ENCODE measurements at places on chromosomes 2 and 18.
A peak's percentile ranks its signal among the peaks of the same experiment; 100 is the strongest.

GRCh38 chr18:41561961-41562360 is 393.1 kb upstream of the PIK3C3 start:
- no peak overlapping the region for H3K4me3 ChIP-seq
- no peak for DNase-seq
- H3K27ac ChIP-seq = no peak overlapping the region
- no peaks in the 10 kb centered on the region for H3K36me3 ChIP-seq

DNA sequence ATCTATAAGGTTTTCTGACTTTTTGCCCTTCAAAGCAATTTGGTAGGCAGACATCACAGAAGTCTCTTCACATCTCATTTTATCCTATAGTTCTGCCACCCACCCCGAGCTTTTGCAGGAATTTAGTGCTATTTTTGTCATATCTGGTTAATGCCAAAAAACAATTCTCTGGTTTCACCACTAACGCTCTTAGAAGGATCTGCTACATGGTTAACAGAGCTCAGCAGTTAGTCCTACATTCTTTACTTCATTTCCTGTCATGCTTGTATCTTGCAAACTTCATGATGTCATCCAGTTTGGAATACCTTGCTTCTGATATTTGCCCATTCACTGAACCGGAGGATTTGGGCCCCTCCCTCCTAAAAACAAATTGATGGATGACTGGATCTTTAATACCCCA is 116.8 kb upstream of the SERPINE2 start:
- no peaks in the 10 kb centered on the region for H3K27me3 ChIP-seq
- no peaks in the 10 kb centered on the region for H3K36me3 ChIP-seq
- no peak overlapping the region for H3K4me3 ChIP-seq
- no peak overlapping the region for H3K27ac ChIP-seq
- no peaks in the 10 kb centered on the region for H3K4me1 ChIP-seq

- H3K27me3 ChIP-seq = no peaks in the 10 kb centered on the region
- H3K4me1 ChIP-seq = no peaks in the 10 kb centered on the region
- no peak for DNase-seq
- H3K36me3 ChIP-seq = no peaks in the 10 kb centered on the region
- H3K27ac ChIP-seq = no peak overlapping the region
Observed at GRCh38 chr2:102159295-102159694, 16.7 kb downstream of the IL1R1 start.

GRCh38 chr18:22399949-22400348 is 17.8 kb downstream of the CTAGE1 start:
- H3K4me1 ChIP-seq = no peaks in the 10 kb centered on the region
- no peaks in the 10 kb centered on the region for H3K36me3 ChIP-seq
- H3K27me3 ChIP-seq = no peaks in the 10 kb centered on the region
- H3K4me3 ChIP-seq = no peak overlapping the region
- DNase-seq = no peak

GRCh38 chr2:71700041-71700657 is 246.8 kb downstream of the DYSF start:
- peaks cover 6% of the 10 kb centered on the region for H3K27me3 ChIP-seq
- no peaks in the 10 kb centered on the region for H3K36me3 ChIP-seq
- no peak overlapping the region for H3K4me3 ChIP-seq
- no peaks in the 10 kb centered on the region for H3K4me1 ChIP-seq
- DNase-seq = no peak

DNA sequence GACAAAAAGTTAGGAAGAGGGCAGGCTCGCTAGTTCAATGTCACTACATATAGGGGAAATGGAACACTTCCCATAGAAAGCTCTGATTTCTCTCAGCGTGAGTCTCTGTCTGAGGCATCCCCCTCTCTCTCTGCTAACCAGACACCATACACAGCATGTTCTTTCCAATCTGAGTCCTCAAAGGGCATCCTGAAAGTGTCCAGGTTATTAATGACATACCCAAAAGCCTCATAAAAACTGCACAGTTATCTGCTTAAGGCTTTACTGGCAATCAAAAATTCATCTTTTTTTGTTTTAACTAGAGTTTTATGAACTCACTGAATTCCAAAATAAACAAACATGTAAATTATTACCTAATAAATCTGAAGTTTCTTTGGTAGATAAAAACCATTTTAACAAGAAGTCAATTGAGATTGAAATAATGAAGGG is 137.4 kb downstream of the AFF3 start:
- peaks cover 36% of the 10 kb centered on the region for H3K36me3 ChIP-seq
- no peak overlapping the region for H3K4me3 ChIP-seq
- H3K27ac ChIP-seq = no peak overlapping the region
- no peaks in the 10 kb centered on the region for H3K27me3 ChIP-seq
- H3K4me1 ChIP-seq = peaks cover 4% of the 10 kb centered on the region
- DNase-seq = no peak

DNA sequence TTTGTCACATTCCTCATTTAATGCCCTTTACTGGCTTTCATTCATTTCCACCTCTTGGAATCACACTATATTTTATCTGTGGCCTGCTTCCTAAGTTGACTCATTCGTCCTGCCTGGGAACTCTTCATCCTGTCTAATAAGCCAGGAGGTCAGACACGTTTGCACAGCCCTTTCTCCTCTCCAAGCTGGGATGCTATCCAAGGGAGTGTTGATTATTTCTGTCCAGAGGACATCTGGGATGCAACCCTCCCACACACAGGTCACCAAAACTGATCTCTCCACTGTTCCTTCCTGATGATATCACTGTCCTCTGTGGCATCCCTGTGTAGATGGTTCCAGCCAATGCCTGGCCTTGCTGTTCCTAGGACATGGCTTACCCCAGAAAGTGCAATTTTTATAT is 79.8 kb upstream of the NOSTRIN start:
- no peak overlapping the region for H3K4me3 ChIP-seq
- no peak for DNase-seq
- no peaks in the 10 kb centered on the region for H3K27me3 ChIP-seq
- no peaks in the 10 kb centered on the region for H3K36me3 ChIP-seq
- H3K27ac ChIP-seq = no peak overlapping the region

GRCh38 chr2:197677483-197677882 is 2.1 kb upstream of the RFTN2 start:
- no peaks in the 10 kb centered on the region for H3K4me1 ChIP-seq
- no peaks in the 10 kb centered on the region for H3K27me3 ChIP-seq
- no peak overlapping the region for H3K4me3 ChIP-seq
- DNase-seq = no peak
- H3K27ac ChIP-seq = no peak overlapping the region

DNA sequence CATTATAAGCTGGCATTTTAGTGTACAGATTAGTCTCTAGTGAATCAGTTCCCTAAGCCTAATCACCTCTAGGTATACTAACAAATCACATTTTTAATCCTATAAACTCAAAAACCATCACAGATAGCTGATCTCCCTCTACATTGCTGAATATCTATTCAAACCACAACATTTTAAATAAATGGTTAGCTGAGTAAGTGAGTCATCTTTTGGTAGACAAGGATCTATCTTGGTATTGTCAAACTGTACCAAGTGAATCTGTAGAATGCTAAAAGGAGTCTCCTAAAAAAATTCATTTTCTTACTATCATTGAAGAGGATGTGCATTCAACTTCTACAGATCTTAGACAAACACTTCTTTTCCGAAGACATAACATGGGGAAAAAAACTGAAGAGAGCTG is 40.7 kb downstream of the INO80D start:
- no peaks in the 10 kb centered on the region for H3K27me3 ChIP-seq
- H3K36me3 ChIP-seq = peaks cover 22% of the 10 kb centered on the region
- no peak for DNase-seq
- no peaks in the 10 kb centered on the region for H3K4me1 ChIP-seq

DNA sequence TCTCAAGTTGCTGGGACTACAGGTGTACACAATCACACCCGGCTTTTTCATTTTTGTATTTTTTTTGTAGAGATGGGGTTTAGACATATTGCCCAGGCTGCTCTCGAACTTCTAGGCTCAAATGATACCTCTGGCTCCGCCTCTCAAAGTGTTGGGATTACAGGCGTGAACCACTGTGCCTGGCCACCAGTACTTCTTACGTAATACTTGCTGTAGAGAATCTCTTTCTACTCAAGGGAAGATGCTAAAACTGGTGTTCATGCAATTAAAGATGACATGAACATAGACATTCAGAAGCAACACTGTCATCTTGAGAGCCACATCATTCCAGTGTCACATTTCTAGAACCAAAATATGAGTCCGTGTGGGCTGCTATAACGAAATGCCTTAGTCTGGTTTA is 53.7 kb upstream of the FRZB start:
- no peaks in the 10 kb centered on the region for H3K27me3 ChIP-seq
- H3K4me1 ChIP-seq = no peaks in the 10 kb centered on the region
- H3K27ac ChIP-seq = no peak overlapping the region
- H3K36me3 ChIP-seq = no peaks in the 10 kb centered on the region
- no peak overlapping the region for H3K4me3 ChIP-seq

DNA sequence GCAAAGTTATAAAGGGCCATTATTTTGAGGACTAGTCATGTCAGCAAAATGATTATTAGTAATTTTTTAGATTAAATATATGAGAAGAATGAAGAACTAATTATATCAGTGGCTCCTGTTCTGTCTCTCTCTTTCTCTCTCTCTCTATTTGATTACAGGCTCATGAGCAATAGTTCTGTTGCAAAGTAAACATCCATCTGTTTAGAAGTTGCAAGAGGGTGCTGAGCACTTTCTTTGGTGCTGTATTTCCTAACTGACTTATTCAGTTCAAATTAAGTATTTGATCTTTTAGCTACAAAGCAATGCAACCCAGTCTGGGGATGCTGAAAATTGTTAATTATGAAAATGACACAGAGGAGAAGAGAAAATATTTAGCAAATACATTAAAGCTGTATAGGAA is 408.1 kb upstream of the UBE2E3 start:
- H3K36me3 ChIP-seq = no peaks in the 10 kb centered on the region
- H3K4me1 ChIP-seq = no peaks in the 10 kb centered on the region
- no peak for DNase-seq

- H3K36me3 ChIP-seq = no peaks in the 10 kb centered on the region
- DNase-seq = no peak
- H3K4me3 ChIP-seq = no peak overlapping the region
- no peaks in the 10 kb centered on the region for H3K27me3 ChIP-seq
- H3K27ac ChIP-seq = no peak overlapping the region
- peaks cover 77% of the 10 kb centered on the region for H3K4me1 ChIP-seq
Observed at GRCh38 chr2:124309563-124310138, 284.6 kb downstream of the CNTNAP5 start.

DNA sequence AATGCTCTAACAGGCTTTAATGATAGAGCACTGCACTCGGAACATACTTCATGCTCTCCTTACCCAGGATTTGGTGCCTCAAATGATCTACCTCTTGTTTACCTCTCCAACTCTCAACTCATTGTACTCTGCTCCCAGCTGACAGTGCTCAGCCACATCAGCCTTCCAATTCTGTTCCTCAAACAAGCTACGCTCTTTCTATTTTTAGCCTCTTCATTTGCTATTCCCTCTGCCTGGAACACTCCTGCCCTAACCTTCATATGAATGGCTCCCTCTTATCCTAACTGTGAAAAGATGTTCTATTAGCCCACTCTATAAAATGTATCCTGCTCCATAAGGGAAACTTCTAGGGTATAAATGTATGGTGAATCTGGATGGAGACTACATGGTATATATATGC is 42.5 kb downstream of the PIGN start:
- H3K27me3 ChIP-seq = no peaks in the 10 kb centered on the region
- no peak overlapping the region for H3K27ac ChIP-seq
- H3K4me1 ChIP-seq = no peaks in the 10 kb centered on the region
- peaks cover 26% of the 10 kb centered on the region for H3K36me3 ChIP-seq

GRCh38 chr2:219398721-219399363 is 11.1 kb upstream of the DNPEP start:
- no peak for DNase-seq
- H3K4me1 ChIP-seq = no peaks in the 10 kb centered on the region
- no peak overlapping the region for H3K27ac ChIP-seq
- no peaks in the 10 kb centered on the region for H3K36me3 ChIP-seq
- H3K27me3 ChIP-seq = no peaks in the 10 kb centered on the region

GRCh38 chr2:64751286-64752260 is 97.9 kb upstream of the SERTAD2 start:
- H3K4me1 ChIP-seq = peaks cover 41% of the 10 kb centered on the region
- peak overlapping the region; percentile 82 for H3K27ac ChIP-seq
- peak overlapping the region; percentile 88 for H3K4me3 ChIP-seq
- no peaks in the 10 kb centered on the region for H3K36me3 ChIP-seq
- peak; percentile 76 for DNase-seq

GRCh38 chr2:189818249-189819038 is 34.2 kb downstream of the PMS1 start:
- no peaks in the 10 kb centered on the region for H3K27me3 ChIP-seq
- H3K4me1 ChIP-seq = peaks cover 5% of the 10 kb centered on the region
- no peak overlapping the region for H3K27ac ChIP-seq

DNA sequence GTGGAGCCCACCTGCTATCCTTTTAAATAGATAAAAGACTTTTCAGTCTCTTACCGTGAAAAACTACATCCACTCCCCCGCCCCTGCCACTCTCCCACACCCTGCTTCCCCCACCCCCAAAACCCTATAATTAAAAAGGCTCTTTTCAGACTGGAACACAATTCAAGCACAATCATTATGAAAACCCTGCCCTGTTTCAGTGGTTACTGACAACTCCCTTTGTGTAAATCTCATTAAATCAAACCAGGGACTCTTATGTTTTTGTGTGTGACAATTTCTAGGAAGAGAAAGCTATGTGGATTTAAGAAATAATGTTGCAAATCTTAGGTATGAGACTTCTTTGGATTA is 21.0 kb upstream of the ZNF532 start:
- no peak overlapping the region for H3K27ac ChIP-seq
- H3K27me3 ChIP-seq = no peaks in the 10 kb centered on the region
- DNase-seq = no peak
- peaks cover 2% of the 10 kb centered on the region for H3K4me1 ChIP-seq
- no peaks in the 10 kb centered on the region for H3K36me3 ChIP-seq

- DNase-seq = peak; percentile 88
- no peaks in the 10 kb centered on the region for H3K4me1 ChIP-seq
- peaks cover 7% of the 10 kb centered on the region for H3K36me3 ChIP-seq
- no peak overlapping the region for H3K27ac ChIP-seq
- H3K4me3 ChIP-seq = no peak overlapping the region
- no peaks in the 10 kb centered on the region for H3K27me3 ChIP-seq
Observed at GRCh38 chr18:62131301-62131909, 55.5 kb downstream of the PIGN start.

DNA sequence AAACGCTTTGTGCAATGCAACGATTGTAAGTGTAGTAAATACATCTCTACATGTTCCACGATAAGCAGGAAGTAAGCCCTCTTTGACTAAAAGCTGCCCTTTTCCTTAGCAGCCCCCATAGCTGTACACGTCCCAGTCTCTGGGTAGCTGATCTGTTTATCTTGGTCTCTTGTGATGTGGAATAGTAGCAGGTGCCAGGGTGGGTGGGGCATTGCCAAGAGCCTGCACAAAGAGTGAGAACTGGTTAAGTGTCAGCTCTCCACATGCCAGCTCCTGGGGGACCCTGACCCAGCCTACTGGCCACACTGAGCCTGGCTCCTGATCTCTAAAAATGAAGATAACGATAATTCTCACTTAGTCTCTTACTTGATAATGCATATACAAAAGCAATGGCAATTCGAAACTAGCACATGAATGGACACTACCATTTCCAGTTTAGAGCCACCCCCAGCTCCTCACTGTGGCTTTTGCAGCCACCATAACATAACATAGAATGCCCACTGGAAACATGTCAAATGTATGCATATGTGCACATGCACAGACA is 92.3 kb downstream of the MYT1L start:
- DNase-seq = no peak
- H3K4me1 ChIP-seq = no peaks in the 10 kb centered on the region
- H3K27ac ChIP-seq = no peak overlapping the region
